ENCODE measurements at places on chromosomes 5 and 9.
A peak's percentile ranks its signal among the peaks of the same experiment; 100 is the strongest.

GRCh38 chr5:138282920-138283742 lies 8.7 kb upstream of the GFRA3 start:
- DNase-seq = no peak

- DNase-seq = no peak
Measured at GRCh38 chr5:137215261-137215660, 283.9 kb downstream of the SPOCK1 start.

DNA sequence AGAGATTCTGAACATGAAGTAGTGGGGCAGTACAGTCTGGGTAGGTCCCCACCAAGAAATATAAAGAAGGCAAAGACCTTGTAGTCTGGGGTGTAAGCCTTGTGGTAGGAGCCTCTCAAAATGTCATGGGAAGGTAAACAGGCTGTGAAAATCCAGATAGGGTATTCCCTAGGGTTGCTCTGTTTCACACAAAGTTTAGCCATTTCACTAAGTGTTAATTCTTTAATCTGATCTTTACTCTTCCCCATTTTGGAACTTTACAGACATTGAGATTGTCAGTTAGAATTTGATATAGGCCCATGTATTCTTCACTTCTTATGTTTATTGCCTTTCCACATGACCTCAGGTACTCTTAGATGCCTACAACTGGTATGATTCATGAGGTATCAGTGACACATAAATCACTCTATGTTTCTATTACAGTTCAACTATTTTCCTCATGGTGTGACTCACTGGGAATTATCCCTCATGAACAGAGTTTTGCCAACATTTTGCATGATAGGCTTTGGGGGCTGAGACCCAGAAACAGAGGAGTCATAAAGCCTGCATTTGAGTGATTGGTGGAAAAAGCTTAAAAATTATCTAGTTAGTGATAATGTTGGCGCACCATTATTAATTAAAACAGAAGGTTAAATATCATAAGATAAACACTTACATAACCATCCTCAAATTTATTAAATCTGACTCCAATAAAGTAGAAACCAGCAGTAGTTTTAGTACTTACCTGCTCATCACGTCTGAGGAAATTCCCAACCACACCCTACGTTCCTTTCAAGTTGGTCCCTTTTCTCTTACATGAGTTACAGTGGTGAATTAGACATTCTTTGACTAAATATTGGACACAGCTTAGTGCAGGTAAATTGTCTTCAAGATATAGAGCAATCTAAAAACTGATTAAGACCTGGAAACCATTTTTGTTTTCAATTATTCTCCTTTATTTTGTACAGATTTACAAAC lies 399.8 kb upstream of the MEF2C start:
- DNase-seq = no peak

- DNase-seq = no peak
Measured at GRCh38 chr5:75538211-75538610, 26.5 kb downstream of the POLK start.

DNA sequence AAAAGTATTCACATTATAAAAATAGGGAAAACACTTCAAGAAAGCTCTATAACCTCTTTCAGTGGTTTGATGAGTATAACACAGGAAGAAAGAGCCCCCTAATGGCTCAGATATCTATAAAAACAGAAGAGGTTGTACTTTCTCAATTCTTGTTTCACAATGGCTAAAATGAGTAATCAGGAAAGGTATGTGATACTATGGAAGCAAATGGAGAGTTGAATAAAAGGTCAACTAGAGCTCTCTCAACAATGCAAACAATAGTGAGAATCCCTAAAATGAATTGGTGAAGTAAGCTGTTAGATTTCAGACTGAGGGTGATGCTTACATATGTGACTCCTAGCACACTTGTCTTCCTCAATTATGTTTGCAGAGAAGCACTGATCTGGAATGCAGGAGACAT lies 584.6 kb upstream of the CDH18 start:
- DNase-seq = no peak

DNA sequence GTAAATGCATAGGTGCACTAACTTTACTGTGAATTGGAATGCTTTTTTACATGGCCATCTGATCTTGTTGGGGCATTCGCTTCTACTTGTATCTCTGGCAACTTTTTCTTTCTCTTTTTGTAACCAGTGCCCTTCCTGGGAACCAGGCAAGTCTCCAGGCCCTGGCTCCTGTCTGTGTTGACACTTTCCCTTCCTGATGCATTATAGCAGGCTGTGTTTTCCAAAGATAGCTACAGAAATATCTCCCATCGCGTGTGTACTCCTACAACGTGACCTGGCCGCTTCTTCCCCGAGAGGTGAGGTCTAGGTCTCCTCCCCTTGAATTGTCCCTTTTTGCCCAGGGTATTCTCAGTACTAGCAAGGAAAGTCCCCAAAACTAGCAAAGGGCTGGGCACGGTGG lies 81.1 kb upstream of the SPIN1 start:
- DNase-seq = no peak

GRCh38 chr5:169006842-169007790 lies 293.8 kb downstream of the SLIT3 start:
- DNase-seq = no peak

DNA sequence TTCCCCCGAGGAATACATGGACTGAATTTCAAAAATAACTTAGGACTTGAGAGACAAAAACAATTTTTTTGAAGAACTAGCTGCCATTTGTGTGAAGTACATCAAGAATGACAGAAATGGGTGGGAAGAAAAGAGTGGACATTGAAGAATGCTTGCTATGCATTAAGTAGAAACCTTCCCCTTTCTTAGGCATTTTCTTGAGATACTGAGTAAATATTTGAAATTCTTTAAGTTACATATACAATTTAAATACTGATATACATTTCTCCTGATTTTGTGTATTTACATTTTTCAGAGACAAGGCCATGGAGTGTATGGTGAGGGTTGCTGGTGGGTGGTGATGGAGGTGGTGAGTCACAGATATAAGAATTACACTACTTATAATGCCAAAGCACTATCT lies 319.3 kb upstream of the ADAMTSL1 start:
- no peak for DNase-seq

- DNase-seq = no peak
Measured at GRCh38 chr5:128796506-128796905, 168.8 kb upstream of the SLC27A6 start.

GRCh38 chr9:38707885-38708637 lies 11.9 kb downstream of the FAM240B start:
- no peak for DNase-seq

DNA sequence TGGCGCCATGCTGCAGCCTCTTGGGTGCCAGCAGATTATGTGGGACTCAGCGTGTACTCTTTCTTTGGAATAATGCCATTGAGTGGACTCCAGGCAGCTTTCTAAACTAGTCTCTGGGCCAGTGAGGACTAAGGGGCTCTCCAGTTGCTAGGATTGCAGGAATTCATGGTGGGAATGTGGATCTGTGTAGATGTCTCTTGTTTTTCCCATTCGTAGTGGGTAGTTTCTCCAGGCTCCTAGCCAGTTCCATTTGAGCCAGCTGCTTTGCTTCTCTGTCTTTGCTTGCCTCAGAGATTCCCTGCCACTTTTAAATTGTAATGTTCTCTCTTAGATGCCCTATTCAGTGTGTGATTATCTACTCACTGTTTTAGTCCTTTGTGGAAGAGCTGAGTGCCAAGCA lies 42.6 kb downstream of the SLF1 start:
- no peak for DNase-seq

DNA sequence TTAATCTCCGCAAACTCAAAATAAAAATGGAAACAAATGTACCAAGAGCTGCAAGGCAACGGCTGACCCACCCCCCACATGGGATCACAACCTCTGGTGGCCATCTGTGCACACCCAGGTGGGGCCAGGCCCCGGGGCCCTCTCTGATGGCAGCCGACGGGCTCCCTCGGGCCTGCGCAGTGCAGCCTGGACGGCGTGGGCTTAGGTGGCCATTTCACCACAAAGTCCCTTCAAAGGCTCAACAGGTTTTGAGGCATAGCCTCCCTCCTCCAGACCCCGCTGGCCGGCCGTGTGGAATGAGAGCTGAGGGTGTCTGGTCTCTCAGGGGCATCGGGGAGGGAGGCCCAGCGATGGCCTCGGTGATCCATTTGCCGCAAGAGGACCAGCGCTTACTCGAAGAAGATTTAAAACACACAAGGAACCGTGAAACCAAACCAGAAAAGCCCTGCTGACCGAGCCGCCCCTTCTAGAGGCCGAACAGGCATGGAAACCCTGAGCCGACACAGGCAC lies 42.7 kb upstream of the CEP72 start:
- DNase-seq = no peak

DNA sequence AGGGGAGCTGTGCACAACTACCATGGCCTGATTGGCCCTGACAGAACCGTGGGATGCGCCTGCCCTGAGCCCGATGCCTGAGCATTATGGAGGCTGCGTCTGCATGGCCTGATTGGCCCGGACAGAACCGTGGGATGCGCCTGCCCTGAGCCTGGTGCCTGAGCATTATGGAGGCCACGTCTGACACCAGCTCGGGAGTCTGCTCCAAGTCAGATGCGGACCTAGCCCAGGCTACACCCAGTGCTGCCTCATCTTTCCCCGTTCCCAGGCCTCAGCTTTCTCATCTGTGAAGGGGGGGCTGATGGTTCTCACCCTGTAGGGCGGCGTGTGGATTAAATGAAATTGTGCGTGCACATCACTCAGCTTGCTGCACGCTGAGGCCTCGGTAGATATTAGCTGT lies 7.3 kb downstream of the CEP72 start:
- DNase-seq = no peak

DNA sequence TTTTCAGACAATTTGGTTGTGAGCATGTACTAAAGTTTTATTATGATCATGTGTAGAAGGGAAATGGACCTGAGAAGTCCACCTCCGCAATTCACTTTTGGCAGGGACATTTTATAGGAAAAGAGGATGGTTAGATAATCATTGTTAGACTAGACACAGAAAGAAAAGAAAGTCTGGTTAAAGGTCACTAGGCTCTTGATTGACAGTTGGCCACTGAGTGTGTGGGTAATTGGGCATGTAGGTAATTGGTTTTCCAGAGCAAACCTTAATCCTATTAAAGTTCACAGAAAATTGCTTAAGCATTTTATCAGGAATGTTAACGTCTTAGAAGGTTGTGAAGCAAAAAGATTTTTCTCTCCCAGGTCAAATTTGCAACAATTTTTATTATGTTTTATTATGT lies 158.5 kb upstream of the CLINT1 start:
- DNase-seq = no peak

- no peak for DNase-seq
Measured at GRCh38 chr5:112800891-112801290, 60.2 kb upstream of the SRP19 start.

DNA sequence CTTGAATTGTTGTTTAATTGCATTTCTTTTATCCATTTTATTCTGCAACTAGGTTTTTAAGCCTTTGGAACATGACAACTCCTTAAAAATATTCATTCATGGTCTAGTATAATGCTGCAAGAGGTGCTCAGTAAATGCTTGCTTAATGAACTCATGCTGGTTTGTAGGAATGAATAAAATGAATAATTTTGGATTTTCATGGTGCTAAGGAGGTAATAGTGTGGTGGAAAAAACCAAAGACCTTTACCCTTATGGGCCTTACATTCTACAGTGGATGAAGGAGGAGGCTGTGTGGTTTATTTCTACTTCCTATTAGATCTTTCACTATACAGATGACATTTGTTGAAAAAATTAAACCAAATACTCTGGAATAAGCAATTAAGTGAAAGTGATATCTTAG lies 43.4 kb downstream of the LRRTM2 start:
- DNase-seq = no peak

GRCh38 chr5:166977911-166978422 lies 1313.5 kb upstream of the WWC1 start:
- peak; percentile 65 for DNase-seq

GRCh38 chr9:121631978-121632418 lies 19.4 kb upstream of the DAB2IP start:
- DNase-seq = no peak

GRCh38 chr9:14193328-14193990 lies 120.5 kb downstream of the NFIB start:
- DNase-seq = no peak

DNA sequence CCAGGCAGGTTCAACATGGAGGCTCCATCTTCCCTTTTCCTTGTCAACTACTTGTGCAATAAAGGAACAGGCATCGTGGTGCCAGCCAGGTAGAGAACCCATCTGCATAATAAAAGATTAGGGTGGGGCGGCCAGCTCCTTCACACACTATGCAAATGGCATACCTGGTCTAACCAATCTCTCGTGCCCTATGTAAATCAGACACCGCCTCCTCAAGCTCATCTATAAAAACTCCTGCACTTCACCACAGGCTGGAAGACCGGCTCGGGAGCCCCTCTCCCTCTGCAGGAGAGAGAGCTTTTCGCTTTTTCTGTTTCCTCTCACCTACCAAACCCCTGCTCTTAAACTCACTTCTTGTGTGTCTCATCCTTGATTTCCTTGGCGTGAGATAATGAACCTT lies 244.3 kb upstream of the PUM3 start:
- DNase-seq = no peak

DNA sequence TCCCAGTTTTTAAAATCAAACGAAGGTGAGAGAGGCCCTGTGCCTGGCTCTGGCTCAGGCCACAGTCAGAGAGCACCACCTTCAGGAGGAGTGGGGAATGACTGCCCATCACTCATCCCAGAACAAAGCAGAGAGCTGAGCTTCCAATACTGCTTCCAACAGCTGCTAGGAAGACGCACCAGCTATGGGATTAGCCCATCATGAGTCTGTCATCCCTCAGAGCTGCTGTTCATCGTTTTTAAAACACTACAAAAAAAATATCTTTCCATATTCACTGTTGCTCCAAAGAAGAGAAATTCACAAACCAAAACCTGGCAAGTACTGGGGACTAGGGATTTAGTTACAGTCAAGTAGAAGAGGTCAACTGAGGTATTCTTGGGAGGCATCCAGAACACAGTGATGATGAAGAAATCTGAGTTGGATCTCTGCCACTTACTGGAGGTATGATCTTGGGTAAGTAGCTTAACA lies 102.4 kb downstream of the CDK5RAP2 start:
- DNase-seq = peak; percentile 70

DNA sequence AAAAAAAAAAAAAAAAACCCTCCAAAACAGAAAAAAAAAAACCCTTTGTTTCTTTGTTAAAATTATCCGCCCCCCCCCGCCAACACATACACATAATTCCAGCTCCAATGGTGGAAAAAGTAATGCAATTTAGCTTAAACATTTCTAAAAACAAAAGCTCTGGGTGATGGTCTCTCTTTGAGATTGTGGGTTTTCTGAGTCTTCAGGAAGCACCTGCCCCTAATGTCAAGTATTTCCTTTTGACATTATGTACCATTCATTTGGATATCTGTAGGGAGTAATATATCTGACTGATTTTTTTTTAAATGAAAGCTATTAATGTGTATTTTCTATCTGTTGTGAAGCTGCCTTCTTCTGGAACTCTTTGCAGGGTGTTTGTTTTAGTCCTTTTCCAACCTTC lies 389.7 kb downstream of the TAF11L14 start:
- no peak for DNase-seq

GRCh38 chr9:118711843-118712242 lies 657.4 kb downstream of the BRINP1 start:
- DNase-seq = no peak
